ENCODE measurements at places on chromosomes 16 and 17. TPM values are rescaled to one million over a fixed set of nuclear protein-coding genes. Genes with fewer than 3 reads are reported as not detected.
A peak's percentile ranks its signal among the peaks of the same experiment; 100 is the strongest.

The DBF4B gene
- 4.3 TPM for total RNA-seq

The PHLPP2 gene
- 6.3 TPM for total RNA-seq

The ANKRD40CL gene
- not detected for total RNA-seq

The TP53TG3F gene
- not detected for total RNA-seq

The HEATR9 gene
- not detected for total RNA-seq

The KRTAP4-9 gene
- not detected for total RNA-seq

The KIF2B gene
- not detected for total RNA-seq

DNA sequence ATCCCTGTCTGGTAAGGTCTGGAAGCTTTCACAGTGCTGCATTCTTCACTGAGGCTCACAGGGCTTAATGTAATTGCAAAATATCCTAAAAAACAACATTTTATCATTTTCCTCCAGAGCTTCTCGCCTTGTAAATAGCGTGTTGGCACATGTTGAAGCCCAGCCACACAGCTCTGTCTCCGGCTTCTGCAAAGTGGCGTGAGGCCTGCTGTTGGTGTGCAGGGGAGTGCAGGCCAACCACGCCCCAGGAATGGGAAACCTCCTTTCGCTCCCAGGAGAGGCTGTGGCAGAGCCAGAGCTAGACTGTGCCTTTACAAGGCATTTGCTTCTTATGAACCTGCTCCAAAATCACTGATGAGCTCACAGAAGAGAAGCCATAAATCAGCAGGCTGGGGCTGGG, 248.2 kb upstream of the MAF start:
- DNase-seq: no peak

DNA sequence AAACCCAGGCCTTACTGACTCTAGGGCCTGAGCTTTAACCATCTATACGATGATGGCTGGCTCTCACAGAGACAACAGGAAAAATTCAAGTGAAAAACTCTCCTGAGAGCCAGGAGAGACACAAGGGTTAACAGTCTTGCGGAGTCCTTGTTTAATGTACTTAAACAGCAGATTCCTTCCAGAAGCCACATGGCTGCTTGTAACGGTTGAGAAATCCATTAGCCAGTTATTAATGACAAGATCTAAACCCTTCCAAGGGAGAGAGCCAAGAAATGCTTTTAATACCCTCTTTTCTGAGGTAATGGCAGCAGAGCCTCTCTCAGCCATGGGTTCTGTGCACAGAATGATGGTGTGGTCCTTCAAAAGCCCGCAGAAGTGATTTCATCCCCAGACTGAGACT, 5.2 kb upstream of the ALDOA start:
- no peak for DNase-seq

- no peak for DNase-seq
Observed at GRCh38 chr16:78628461-78629045, 529.1 kb downstream of the WWOX start.

GRCh38 chr16:57167953-57168352, 17.9 kb downstream of the PSME3IP1 start:
- no peak for DNase-seq

DNA sequence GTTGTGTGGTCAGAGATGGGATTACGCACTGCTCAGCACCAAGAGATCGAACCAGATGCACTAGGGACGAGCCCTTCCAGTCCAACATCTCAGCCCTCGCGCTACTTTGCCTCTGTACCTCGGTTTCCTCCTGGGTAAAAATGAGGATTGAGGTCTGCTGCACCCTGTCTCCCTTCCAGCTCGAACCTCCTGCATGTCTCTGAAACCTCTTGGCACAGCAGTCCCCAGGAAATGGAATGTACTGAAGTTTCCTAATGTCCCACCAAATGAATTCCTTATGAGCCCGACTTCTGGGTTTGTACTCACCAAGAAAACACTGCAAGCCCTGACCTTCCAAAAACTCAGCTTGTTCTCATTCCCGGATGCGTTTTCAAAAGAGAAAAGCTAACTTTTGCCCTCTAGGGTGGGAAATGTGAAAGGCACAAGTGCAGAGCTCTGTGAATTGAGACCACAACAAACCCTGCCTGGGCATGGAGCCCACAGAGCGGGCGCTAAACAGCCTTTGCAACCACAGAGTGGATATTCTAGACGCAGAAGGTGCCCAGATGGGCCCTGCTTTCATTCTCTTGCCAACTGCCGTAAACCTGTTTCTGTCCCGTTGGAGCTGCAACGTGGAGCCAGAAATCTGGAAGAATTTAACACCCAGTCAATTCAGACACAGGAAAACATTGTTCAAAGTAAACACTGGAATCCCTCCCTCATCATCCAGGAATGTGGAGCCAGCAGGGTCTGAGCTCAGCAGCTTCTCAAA, 10.3 kb downstream of the CDRT4 start:
- DNase-seq: no peak

- DNase-seq: no peak
Observed at GRCh38 chr16:87924811-87925670, 11.3 kb downstream of the CA5A start.

DNA sequence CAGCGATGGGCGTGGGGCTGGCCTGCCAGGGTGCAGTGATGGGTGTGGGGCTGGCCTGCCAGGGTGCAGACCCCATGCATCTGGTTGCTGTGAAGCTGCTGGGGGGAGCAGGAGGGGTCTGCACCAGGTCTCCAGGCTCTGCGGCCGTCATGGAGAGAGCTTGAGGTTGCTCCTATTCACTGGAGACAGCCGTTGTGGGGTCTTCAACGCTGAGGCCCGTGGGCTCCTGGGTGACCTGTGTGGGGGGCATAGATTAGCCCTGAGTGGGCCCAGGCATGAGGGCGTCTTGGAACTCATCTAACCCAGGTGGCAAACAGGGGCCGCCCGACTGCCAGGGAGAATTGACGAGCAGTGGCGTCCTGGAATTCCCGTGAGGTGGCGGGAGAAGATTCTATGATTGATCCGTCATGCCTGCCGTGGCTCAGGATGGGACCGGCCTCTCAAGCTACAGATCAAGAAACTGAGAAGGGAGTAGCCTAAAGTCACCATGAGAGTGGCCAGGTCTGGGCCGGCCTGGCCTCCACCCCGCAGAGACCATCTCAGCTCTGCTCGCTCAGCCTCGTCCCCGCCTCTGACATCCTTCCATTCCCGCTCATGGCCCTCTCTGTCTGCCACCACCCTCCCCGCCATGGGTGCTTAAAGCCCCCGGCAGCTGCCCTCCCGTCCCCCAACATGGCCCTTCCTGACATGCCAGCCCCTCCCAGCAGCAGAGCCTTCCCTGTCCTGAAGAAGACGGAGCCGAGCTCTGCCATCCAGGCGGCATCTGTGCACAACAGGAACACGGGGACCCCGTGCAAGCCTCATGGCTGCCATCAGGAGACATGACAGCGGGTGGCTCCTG, 50.7 kb upstream of the ACSF3 start:
- DNase-seq: peak; percentile 73

DNA sequence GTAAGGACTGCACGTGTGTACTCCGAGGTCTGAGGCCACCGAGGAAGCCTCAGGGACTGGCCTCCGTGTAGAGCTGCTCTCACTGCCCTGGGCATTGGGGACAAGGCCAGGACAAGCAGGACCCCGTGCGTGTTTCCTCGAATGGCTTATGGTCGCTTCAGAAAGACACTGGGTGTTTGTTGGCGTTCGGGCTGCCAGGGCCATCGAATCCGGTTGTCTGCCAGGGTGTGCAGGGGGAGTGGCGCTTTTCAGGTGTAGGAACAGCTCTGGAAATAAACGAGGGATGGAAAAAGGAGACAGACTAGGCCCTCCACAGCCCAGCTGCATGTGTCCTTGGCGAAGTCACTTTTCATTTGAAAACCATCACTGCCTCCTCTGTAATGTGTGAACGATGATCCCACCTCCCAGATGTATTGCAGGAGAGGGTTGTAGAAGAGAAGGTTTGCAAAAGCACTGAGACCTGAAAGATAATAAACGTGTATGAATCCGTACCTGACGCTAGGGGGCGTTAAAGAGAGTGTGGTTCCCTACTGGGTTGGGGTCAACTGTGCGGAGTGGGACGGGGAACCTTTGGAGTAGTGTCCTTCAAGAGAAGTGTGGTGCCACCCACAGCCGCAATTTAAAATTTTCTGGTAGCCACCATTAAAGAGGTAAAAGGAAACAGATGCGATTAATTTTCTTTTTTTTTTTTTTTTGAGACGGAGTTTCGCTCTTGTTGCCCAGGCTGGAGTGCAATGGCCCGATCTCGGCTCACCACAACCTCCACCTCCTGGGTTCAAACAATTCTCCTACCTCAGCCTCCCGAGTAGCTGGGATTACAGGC, 2.1 kb upstream of the ZSCAN10 start:
- DNase-seq: no peak

DNA sequence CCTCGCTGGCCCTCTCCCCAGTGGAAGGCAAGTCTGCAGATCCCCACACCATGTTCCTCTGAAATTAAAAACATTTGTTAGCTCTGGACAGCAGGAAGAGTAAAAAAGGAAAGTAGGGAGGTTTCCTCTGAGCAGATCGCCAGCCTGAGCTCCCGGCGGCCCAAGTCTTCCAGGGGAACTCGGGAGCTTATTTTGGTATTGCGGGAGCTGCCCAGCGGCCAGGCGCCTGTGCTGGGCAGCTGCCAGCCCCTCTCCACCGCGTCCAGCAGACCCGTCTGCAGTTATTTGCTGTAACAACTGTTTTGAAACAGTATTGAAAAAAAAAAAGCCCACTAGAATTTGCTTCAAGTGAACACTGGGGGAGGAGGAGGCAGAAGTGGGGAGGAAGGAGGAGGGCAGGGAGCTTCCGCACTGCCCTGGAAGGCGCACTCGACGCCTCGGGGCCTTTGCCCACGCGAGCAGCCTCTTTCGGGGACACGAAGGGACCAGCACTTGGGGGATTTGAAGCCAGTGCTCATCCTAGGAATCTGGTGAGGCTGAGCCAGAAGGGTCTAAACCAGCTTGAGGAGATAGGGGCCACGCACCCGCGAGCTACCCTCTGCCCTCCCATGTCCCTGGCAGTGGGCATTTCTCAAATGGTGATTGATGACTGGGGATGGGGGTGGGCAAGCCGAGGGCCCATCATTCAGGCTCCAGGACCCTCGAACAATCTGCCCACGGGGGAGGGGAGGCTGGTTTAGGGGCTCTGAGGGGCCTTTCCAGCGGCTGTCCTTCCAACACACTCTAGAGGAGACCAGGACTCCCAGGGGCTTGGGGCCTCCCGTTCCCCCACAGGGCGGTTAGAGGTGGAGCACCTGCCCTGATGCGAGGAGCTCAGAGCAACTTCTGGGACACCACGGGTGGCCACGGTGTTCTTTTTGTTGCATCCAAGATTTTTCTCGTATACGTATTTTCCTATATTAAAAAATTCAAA, 3.0 kb upstream of the BAHCC1 start:
- DNase-seq: no peak

Data from posterior vena cava (tissue), 2 donors.